SJCRH30 (cell line): ENCODE measurements at places on chromosomes 2 and 18. TPM values are rescaled to one million over a fixed set of nuclear protein-coding genes. Genes with fewer than 3 reads are reported as not detected.

The RAB6D gene
- not detected in 2 replicates for total RNA-seq

The CYP27C1 gene
- 0.30 and 0.35 TPM in 2 replicates for total RNA-seq

The ABCG8 gene
- 0.04 TPM in 1 of 2 replicates, not detected in the other for total RNA-seq

GRCh38 chr18:51908598-51908944 is 431.4 kb upstream of the DCC start:
- DNase-seq: no peak

- DNase-seq: no peak
These were observed 3.2 kb downstream of the FHL2 start for GRCh38 chr2:105395691-105396090.
